IMR-90 (cell line): ENCODE measurements at places on chromosomes 5 and 9. TPM values are rescaled to one million over a fixed set of nuclear protein-coding genes. Genes with fewer than 3 reads are reported as not detected.
A peak's percentile ranks its signal among the peaks of the same experiment; 100 is the strongest.

The SNX30 gene
- 18.8 and 23.6 TPM in 2 replicates for total RNA-seq

The DPYSL3 gene
- total RNA-seq = 46.1 and 50.2 TPM in 2 replicates

The PTPN3 gene
- total RNA-seq = 0.72 and 0.83 TPM in 2 replicates

The FLT4 gene
- total RNA-seq = under 0.01 and 0.28 TPM in 2 replicates

The IFNK gene
- not detected in 2 replicates for total RNA-seq

- H3K36me3 ChIP-seq = peaks cover 15% of the 10 kb centered on the region
- no peaks in the 10 kb centered on the region for H3K27me3 ChIP-seq
- DNase-seq = no peak
- H3K4me3 ChIP-seq = no peak overlapping the region
- no peak overlapping the region for H3K27ac ChIP-seq
Observed at GRCh38 chr5:128466554-128466953, 71.5 kb downstream of the FBN2 start.

DNA sequence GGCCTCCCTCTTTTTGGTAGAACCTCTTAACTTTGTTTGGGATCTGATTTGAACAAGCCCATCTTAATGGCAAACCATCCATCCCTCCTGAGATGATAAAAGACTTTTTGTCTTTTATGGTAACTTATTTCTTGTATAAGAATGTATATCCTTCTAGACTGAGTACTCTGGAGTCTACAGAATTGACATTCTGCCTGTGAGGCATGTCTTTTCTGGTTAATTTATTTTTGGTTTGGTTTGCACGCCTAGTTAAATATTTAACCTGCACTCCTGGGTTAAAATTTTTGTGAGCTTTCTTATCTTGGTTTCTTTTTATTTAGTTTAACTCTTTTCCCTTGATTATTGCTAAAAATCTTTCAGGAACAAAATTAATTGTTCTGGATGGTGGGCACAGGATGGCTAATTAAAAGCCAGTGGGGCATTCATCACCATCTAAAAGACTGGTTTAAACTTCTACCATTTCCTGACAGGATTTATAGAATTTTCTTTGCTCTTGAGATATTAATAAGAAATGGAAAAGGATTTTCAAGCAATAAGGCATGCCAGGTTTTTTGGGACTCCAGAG lies 50.3 kb downstream of the PHAX start:
- no peak overlapping the region for H3K4me3 ChIP-seq
- DNase-seq = no peak
- H3K27me3 ChIP-seq = no peaks in the 10 kb centered on the region; the same call in 1 of the 2 replicates
- H3K4me1 ChIP-seq = no peaks in the 10 kb centered on the region; the same call in 1 of the 2 replicates

DNA sequence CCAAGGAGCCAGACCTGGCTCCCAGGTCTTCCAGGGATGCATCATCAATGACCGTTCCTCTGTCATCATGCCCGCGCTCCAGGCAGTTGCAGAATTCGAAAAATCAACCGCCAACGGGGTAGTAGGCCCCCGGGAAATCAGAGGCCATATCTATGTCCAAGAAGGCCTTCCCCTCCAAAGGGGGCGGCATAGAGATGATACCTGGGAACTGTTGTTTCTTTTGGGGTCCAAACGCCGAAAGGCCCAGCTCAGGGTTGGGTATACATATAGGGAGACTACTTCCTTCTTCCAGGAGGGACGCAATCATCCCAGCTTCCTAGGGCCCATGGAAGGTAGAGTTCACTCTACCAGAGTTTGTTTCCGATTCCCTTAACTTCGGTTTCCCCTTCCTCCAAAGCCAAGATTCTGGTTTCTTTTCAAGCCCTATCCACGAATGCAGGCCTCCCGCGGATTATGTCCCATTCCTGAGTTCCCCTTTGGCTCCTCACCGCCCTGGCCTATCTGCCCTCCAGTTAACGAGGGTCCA lies 754 bp downstream of the DCAF12 start:
- H3K4me1 ChIP-seq = peaks cover 8% of the 10 kb centered on the region
- no peaks in the 10 kb centered on the region for H3K27me3 ChIP-seq
- peaks cover 4% of the 10 kb centered on the region for H3K36me3 ChIP-seq
- peak; percentile 41 for DNase-seq

DNA sequence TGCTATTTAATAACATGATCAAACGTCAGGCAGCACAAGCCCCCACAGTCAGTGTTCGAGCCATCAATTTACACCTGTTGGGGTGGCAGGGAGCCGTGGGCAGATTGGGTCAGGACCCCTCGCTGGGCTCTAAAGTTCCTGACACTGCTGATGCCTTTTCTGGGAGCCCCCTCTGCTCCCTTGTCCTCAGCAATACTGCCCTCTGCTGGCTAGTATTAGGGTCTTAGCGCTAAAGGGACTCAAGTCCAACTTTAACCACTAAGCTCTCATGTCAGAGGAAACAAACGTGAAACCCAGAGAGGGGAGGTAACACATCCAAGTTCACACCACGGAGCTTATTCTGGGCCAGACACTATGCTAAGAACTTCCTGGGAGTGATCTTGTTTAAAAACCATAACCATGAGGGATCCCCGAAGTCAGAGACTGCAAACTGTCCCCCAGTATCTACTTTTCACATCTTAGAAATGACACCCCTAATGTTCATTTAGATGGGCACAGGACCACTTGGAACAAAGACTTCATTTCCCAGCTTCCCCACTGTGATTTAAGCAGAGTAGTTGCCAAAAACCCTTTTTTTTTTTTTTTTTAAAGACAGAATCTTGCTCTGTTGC lies 20.4 kb downstream of the ANKS6 start:
- no peak overlapping the region for H3K27ac ChIP-seq
- H3K4me3 ChIP-seq = no peak overlapping the region
- DNase-seq = peak; percentile 79
- no peaks in the 10 kb centered on the region for H3K27me3 ChIP-seq
- H3K36me3 ChIP-seq = peaks cover 34% of the 10 kb centered on the region

DNA sequence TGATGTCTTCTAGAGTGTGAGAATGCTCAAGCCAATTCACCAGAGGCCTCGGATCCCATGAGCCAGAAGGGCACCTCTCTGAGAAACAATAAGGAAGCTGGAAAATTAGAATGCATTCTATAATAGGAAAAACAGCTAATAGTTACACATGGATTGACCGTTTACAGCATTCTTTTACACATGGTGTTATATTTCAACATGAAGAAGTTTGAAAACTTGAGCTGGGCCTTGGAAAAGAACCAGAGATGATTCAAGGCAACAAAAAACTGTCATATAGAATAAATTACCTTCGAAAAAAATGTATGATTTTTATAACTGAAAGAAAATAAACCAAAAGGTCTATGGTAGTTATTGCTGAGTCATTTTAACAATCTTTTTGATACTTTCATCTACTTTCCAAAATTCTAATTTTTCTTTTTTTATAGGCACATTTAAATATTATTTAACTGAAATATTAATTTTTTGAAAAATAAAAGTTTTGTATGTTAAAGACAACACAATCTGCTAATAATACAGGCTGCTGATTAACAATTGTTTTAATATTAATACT lies 6.2 kb downstream of the SH3TC2 start:
- no peaks in the 10 kb centered on the region for H3K36me3 ChIP-seq
- peak overlapping the region; percentile 82; the same call in 1 of the 2 replicates for H3K27ac ChIP-seq
- H3K4me3 ChIP-seq = no peak overlapping the region

- H3K4me1 ChIP-seq = no peaks in the 10 kb centered on the region
- H3K4me3 ChIP-seq = no peak overlapping the region
- H3K27ac ChIP-seq = no peak overlapping the region
Observed at GRCh38 chr5:114957384-114957783, 212.3 kb downstream of the TRIM36 start.

DNA sequence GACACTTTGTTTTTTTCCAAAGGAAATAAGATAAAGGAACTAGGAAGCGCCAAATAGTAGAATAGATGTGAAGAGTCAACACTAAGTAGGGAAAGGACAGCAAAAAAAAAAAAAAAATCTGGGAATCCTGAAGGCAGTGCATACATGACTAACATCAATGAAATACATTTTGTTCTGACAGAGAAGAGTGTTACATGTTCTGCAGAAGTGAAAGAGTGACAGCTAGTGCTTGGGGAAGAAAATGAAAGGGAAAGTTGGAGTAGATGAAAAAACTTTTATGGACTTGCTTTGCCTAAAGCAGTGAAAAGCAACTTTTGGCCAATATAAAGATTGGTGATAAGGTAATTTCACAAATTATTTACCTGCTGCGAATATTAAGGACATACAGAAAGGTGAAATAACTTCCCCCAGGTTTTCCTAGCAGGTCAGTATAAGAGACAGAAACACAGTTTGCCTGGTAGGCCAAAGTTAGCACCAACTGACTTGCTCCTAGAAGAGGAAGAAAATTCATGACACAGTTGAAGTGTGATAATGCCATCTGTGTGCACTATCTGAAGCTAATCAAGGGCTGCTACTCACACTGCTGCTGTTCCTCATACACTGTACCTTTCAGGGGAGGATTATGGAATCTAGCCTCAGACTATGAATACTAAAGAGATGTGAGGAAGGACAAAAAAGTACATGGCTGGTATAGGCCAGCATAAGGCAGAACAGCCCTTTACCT lies 38.6 kb downstream of the RANBP6 start:
- H3K27ac ChIP-seq = no peak overlapping the region
- H3K4me1 ChIP-seq = peaks cover 4% of the 10 kb centered on the region
- no peak overlapping the region for H3K4me3 ChIP-seq
- peak; percentile 4 for DNase-seq
- peaks cover 9% of the 10 kb centered on the region; the same call in 1 of the 2 replicates for H3K36me3 ChIP-seq

GRCh38 chr5:177507596-177508220 lies 1.9 kb downstream of the DOK3 start:
- H3K27me3 ChIP-seq = no peaks in the 10 kb centered on the region
- H3K4me3 ChIP-seq = no peak overlapping the region
- no peaks in the 10 kb centered on the region for H3K4me1 ChIP-seq

GRCh38 chr5:113204525-113205161 lies 228.0 kb downstream of the DCP2 start:
- H3K36me3 ChIP-seq = no peaks in the 10 kb centered on the region
- peak; percentile 64 for DNase-seq
- no peak overlapping the region for H3K4me3 ChIP-seq

- no peaks in the 10 kb centered on the region for H3K36me3 ChIP-seq
- H3K4me1 ChIP-seq = no peaks in the 10 kb centered on the region
- H3K27ac ChIP-seq = no peak overlapping the region
- peaks cover 37% of the 10 kb centered on the region for H3K27me3 ChIP-seq
- H3K4me3 ChIP-seq = no peak overlapping the region
Observed at GRCh38 chr5:172594431-172594830, 46.6 kb upstream of the NEURL1B start.

DNA sequence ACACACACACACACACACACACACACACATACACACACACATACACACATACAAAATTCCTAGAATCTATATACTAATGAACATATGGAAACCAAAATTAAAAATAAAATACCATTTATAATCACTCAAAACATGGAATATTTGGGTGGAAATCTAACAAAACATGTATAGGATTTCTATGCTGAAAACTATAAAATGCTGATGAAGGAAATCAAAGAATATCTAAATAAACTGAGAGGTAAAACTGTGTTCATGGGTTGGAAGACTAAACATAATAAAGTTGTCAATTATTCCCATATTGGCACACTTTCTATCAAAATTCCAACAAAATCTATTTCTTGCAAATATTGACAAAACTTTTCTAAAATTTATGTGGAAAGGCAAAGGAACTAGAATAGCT lies 25.4 kb upstream of the NANS start:
- DNase-seq = no peak
- no peak overlapping the region for H3K27ac ChIP-seq
- H3K36me3 ChIP-seq = no peaks in the 10 kb centered on the region

- no peak overlapping the region for H3K27ac ChIP-seq
- H3K36me3 ChIP-seq = no peaks in the 10 kb centered on the region
- H3K27me3 ChIP-seq = no peaks in the 10 kb centered on the region
- H3K4me1 ChIP-seq = 0 out of 2 replicates have a peak, but pooled peaks cover 1% of the 10 kb centered on the region
- peak; percentile 84 for DNase-seq
Observed at GRCh38 chr5:115343855-115344254, 47.4 kb upstream of the CCDC112 start.

DNA sequence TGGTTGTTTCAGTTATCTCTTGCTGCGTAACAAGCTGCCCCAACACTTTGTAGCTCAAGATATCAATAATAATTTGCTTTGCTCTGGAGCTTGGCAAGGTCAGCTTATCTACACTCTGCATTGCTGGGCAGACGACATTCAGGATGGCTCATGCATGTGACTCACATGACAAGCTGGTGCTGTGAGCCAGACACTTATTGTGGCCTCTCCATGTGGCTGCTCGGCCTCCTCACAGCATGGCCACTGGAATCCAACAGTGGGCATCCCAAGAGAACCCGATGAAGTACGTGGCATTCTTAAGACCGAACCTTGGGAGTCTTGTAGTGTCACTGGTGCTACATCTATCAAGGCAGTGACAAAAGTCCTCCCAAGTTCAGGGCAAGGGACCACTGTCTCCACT lies 94.2 kb upstream of the MVB12B start:
- DNase-seq = no peak
- no peak overlapping the region for H3K27ac ChIP-seq
- H3K4me1 ChIP-seq = no peaks in the 10 kb centered on the region
- no peak overlapping the region for H3K4me3 ChIP-seq

DNA sequence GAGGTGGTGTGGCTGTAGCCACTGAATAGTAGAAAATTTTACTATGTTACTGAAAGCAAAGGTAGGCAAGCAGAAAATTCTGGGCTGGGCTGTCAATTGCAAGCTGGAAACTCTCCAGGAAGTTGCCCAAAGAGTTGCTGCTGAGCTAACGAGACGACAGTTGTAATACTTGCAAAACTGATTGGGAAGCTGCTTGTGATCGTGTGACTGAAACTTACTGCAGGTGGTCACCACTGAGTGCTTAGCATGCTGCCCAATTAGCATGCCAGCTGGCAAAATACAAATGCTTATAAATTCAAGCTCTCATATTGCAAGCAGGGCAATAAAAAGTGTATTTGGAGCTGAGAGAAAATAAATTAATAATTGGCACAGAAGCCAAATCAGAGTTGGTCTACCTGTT lies 758.5 kb upstream of the EDIL3 start:
- no peak for DNase-seq
- H3K36me3 ChIP-seq = no peaks in the 10 kb centered on the region

DNA sequence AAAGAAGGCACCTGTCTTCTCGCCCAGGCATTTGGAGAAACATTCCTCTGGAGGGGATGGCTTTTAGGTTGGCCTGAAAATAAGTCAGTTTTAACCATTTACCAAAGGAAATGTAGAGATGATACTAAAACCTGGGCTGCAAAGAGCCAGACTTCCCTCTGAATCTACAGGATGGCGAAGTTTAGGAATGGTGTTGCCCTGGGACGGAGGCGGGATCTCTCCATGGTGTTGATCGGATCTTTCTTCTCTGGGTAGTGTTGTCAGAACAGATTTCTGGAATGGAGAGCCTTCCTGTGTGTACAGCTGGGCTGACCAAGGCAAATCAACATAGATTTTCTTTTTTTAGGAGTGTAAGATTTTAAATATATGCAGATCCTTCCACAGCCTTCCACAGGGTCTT lies 159.2 kb downstream of the PDZD2 start:
- H3K36me3 ChIP-seq = no peaks in the 10 kb centered on the region
- no peak for DNase-seq
- no peak overlapping the region for H3K27ac ChIP-seq
- peaks cover 28% of the 10 kb centered on the region for H3K27me3 ChIP-seq
- no peak overlapping the region for H3K4me3 ChIP-seq
- H3K4me1 ChIP-seq = no peaks in the 10 kb centered on the region

- H3K27ac ChIP-seq = no peak overlapping the region
- H3K4me3 ChIP-seq = no peak overlapping the region
- H3K4me1 ChIP-seq = no peaks in the 10 kb centered on the region
- no peaks in the 10 kb centered on the region for H3K36me3 ChIP-seq
- no peaks in the 10 kb centered on the region for H3K27me3 ChIP-seq
Observed at GRCh38 chr5:170278611-170279458, 18.7 kb downstream of the LCP2 start.

- H3K36me3 ChIP-seq = no peaks in the 10 kb centered on the region
- peak; percentile 48 for DNase-seq
- H3K4me3 ChIP-seq = peak within 1 kb of the TSS; percentile 95
- H3K4me1 ChIP-seq = peaks cover 3% of the 10 kb centered on the region; the same call in 1 of the 2 replicates
- no peaks in the 10 kb centered on the region for H3K27me3 ChIP-seq
Observed at GRCh38 chr9:112332977-112333638, at the start of gene PTBP3. Gene PTBP3 (minus strand): TSS chr9:112333619. CDS start chr9:112297865, 35,754 bp downstream.
